ENCODE measurements at places on chromosomes 11 and 22.
A peak's percentile ranks its signal among the peaks of the same experiment; 100 is the strongest.

- no peak for DNase-seq
Observed at GRCh38 chr11:120129570-120129969, 8.3 kb downstream of the TRIM29 start.

DNA sequence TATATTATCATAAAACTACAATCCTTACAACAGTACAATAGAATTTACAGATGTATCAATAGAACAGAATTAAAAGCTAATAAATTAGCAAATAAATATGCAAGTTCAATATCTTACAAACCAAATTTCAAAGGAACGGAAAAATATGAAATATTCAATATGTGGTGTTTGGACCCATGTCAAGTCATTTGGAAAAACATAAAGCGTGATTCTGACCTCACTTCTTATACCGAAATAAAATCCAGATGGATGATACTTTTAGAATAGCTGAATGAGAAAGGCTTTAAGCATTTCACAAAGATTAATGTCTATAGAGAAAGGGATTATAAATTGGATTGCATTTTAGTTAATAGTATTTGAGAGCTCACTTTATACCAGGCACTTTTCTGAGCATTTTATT lies 92.8 kb upstream of the TEAD1 start:
- no peak for DNase-seq

GRCh38 chr11:574632-575312 lies 1.5 kb upstream of the PHRF1 start:
- no peak for DNase-seq

DNA sequence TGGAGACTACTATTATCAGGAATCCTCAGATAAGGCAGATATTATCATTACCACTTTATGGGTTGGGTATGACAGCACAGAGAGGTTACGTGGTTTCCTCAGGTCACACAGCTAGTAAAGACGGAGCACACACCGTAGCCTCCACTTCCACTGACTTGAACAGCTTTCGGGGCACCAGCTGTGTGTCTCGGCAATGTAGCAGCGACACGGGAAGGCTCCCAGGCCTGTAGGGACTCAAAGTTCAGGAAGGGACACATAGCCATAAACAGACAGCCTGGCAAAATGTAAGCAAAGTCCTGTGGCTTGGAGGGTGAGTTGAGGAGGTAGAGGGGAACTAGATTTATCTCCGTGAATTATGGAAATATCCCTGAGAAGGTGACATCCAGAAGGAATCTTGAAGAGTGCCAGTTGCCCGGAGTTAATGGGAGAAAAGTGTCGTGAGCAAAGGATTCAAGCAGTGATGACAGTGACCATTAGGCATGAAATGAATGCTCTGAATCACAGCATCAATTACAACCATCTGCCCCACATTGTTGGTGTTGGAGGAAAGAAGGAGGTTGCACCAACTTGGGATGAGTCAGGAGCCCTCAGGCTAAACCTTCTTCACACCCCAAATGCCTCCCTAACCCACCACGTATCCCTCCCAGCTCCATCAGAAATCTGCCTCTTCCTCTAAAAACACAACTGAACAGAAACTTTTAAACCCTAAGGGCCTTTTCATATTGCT lies 106.7 kb upstream of the ASPHD2 start:
- DNase-seq, result peak; percentile 90

- peak; percentile 28 for DNase-seq
Observed at GRCh38 chr11:73520353-73521061, 77.4 kb downstream of the FAM168A start.

GRCh38 chr11:100883830-100884229 lies 196.7 kb downstream of the ARHGAP42 start:
- DNase-seq, result no peak

DNA sequence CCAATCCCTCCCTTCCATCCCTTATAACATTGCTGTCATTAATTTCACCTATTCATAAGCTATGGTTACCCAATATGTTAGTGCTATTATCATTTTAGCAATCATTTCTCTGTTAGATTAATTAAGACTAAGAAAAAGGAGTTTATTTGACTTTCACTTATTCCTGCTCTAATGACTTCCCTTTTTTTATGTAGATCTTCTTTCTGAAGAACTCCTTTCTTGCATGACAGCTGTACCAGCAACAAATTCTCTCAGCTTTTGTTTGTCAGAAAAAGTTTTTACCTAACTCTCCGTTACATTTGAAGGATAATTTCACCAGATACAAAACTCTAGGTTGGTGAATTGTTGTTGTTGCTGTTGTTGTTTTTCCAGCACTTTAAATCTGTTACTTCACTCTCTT lies 28.6 kb upstream of the OR8B8 start:
- DNase-seq, result no peak

DNA sequence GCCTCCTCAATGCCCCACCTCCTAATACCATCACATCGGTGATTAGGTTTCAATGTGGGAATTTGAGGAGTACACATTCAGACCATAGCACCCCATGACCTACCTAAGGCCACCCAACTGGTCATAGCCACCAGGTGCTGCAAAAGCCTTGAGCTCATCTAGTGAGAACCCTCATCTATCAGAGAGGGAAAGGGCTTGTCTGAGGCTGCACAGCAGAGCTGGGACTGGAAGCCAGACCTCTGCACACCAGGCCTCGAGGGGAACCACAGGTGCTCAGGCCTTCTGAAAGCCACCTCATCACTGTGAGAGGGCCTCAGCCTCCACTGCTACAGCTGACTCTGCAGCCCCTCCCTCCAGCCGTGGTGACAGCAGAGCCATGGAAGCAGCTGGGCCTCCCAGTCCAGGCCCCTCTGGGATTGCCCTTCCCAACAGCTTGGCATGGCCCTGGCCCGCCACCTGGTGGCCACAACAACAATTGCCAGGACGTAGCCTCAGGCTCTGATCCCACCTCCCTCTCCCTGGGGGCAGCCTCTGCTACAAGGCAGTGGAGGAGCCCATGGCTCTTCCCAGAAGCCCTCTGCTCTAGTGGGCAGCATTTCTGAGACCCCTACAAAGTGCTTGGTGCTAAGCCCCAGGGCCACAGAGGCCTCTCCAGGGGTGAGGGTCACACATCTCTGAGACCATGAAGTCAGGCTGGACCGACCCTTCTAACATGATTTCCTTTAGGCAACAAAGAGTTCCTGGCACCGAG lies 41.0 kb upstream of the PRDM11 start:
- no peak for DNase-seq

GRCh38 chr22:27669798-27670599 lies 131.6 kb downstream of the MN1 start:
- DNase-seq, result no peak

DNA sequence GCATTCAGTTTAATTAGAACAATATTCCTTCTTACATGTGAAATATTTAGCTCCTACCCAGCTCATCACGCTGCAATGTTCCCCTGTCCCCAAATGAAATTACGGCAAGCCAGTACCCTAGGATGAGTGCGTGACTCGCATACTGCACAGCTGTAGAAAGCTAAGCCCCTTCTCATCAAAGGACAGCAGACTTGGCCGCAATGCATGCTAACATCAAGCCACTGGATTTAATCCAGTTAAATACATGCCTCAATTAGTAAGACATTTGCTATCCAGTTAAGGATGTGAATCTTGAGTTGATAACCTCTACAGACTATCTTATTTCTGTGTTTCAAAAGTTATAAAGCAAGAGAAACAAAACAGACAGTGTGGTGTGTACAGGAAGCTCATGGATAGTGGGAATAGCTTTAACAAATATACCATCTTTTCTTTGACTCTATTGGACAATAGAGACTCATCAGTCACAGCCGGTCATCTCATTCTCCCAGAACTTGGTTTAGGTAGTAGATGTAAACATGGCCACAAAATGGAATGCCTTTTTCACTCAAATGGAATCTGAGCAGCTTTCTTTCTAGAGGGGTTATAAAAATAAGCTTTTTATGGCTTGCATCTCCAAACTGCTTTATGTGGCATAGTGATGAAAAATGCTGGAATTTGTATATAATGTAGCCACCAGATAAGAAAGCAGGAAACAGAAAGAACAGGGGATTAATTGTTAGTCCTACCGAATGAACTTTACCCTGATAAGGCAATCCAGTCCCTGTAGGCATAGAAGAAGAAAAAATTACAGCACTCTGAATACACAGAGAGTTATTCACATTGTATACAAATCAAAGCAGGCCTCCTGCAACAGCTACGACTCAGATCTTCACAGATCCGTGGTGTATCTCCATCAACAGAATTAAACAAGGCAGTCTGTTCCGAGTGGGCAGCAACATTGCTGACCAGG lies 224.1 kb downstream of the CADM1 start:
- DNase-seq, result peak; percentile 44

- no peak for DNase-seq
Observed at GRCh38 chr11:70882716-70883085, 369.7 kb downstream of the SHANK2 start.

DNA sequence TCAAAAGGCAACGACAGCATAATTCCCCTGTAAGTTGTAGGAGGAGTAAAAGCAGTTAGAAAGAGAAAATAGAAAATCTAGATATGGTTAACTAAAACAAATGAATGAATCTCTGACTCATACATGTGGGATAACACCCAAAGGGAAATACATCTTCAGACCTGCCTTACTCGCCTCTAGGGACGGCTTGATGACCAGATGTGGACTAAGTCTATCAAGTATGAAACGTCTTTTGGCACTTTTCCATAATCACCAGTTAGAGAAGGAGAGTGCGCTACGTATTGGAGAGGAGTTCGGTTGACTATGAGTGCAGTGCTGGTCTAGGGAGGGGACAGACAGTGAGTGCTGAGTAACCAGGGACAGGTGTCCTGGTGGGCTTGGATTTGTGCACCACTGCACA lies 459.9 kb downstream of the OPCML start:
- no peak for DNase-seq

- no peak for DNase-seq
Observed at GRCh38 chr11:11472106-11472505, 119.1 kb upstream of the CSNK2A3 start.

GRCh38 chr11:46489656-46490560 lies 98.3 kb upstream of the CHRM4 start:
- peak; percentile 25 for DNase-seq

DNA sequence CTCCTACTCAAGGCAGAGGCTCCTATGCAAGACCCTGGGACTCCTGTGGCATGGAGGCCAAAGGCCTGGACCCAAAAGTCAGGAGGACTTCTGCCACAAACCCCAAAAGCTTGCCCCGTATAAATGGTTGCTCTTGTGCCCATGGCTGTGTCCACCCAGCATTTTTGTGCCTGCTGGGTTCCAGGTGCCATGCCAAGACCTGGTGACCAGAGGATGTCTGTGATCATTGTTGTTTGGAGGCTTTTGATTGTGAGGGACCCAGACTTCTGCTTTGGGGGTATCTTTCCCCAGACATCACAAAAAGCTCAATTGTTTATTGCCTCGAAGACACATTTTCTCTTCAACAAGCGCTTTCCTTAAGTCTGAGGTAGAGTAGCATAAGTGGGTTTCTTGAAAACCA lies 35.1 kb downstream of the C22orf31 start:
- DNase-seq, result no peak

- no peak for DNase-seq
Observed at GRCh38 chr22:32164075-32164860, 5.2 kb upstream of the C22orf42 start.

GRCh38 chr22:35313311-35314121 lies 13.8 kb downstream of the TOM1 start:
- no peak for DNase-seq

- no peak for DNase-seq
Observed at GRCh38 chr11:133936136-133936535, 20.6 kb downstream of the IGSF9B start.

DNA sequence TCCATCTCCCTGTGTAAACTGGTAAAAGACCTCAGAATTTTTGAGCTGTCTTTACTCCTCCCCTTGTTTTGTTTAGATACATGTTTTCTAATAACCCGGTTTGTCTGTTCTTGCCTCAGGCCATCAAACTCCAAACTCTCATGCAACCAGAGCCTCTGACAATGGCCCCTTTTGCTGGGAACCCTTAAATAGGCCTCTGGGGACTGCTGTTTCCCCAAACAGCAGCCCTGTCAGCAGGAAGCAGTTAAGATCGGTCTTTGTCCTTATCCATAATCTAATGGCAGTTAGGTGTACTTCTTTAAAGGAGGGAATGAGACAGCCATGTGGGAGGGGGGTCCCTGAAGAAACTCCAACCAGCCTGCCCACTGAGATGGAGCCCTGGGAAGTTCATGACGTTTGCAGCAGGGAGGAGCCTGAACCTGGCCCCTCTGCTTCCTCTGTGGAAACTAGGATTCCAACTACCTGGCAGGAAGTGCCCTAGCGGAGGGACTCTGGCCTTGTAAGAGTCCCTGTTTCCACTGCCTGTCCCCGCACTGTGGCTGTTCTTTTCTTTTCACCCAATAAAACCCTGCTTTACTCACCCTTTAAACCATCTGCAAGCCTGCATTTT lies 1354.4 kb downstream of the LRRC4C start:
- DNase-seq, result no peak

DNA sequence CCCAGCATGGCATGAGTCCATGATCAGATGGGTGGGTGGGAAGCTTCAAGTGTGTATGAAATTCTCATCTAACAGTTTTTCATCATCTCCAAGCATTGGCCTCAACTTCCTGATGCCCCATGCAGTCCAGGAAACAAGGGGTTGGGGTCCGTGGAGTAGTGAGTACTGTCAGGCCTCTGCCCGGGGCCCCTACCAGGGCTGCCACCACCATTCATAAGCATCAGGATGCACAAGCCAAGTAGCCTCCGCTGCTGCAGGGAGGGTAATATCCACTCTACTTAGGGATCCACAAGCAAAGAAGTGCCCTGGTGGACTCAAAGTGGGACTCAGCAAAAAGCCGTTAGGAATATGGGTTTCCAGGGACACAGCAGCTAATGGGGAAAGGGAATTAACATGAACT lies 49.3 kb downstream of the KCNC1 start:
- no peak for DNase-seq

DNA sequence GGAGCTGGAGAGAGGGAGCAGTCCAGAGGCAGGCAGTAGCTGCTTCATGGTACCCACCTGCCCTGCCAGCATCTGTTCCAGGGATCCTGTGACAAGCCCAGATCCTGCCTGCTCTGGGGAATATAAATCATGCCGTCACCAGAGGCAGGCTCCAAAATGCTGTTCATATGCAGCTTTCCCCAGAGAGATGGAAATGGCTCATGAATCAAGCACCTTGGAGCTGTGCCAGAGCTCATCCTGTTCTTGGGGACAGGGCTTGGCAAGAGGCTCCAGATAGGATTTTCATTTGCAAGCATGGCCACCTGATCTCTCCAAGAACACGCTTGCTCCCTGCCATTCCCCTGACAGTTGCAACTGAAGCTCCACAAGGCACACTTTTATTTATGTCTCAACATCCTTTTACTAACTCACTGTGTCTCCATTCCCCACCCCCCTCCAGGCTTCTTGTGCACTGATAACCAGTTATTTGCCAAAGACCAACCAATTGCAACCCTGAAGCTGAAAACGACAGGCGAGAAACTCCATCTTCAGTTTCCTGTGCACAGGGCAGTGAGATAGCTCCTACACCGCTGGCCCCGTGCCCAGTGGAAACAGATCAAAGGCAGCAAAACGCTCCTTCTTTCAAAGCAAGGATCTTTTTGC lies 115.8 kb upstream of the PITPNB start:
- DNase-seq, result peak; percentile 54

GRCh38 chr11:30879322-30880005 lies 293.3 kb upstream of the MPPED2 start:
- no peak for DNase-seq

- no peak for DNase-seq
Observed at GRCh38 chr22:31250740-31251600, 38.9 kb downstream of the LIMK2 start.

Data from fibroblast of skin of left quadriceps (primary cell).